CD4-positive, CD25-positive, alpha-beta regulatory T cell (primary cell): ENCODE measurements at places on chromosomes 2 and 18.

DNA sequence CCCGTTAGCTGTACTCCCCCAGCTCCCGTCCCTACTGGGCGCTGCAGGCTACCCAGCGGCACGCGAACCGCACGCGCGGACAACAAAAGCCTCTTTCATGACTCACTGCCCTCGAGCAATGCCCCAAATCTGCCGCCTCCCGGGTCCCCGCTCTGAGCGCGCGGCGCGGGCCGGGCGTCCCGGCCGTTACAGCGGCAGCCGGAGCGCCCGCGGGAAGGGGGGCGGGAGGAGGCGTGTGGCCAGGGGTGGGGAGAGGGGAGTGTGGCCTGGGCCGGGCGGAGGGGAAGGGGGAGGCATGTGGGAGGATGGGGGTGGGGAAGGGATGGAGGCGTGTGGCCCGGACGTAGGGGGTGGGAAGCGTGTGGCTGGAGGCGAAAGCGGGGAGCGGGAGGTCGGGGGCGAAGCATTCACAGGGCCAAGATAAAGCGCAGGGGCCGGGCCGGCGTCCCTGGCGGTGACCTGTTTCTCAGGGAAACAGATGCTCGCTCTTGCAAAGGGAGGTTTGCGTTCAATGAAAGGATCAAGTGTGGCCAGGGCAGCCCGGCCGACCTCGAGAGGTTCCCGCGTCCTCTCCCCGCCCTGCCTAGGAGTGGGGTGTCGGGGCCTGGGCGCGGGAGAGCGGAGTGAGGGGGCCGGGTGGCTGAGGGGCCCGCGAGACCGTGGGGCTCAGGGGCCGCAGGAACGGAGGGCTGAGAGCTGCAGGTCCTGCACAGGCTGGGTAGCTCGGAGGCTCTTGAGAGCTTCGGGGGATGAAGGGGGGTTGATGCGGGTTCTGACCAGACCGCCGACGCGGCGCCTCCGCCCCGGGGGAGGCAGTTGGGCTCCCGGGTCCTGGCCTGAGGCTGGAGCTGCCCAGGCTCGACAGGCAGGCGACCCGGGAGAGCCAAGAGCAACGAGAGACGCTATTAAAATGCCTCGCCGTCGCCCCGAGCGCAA is 3.5 kb upstream of the NEUROD1 start:
- DNase-seq = no peak
- H3K27ac ChIP-seq = no peak overlapping the region
- H3K4me3 ChIP-seq = no peak overlapping the region
- no peaks in the 10 kb centered on the region for H3K4me1 ChIP-seq
- peaks cover 38% of the 10 kb centered on the region for H3K27me3 ChIP-seq

- H3K27ac ChIP-seq = peak overlapping the region; percentile 14
- H3K27me3 ChIP-seq = no peaks in the 10 kb centered on the region
Measured at GRCh38 chr2:240622531-240623235, 2.6 kb upstream of the GPR35 start.

DNA sequence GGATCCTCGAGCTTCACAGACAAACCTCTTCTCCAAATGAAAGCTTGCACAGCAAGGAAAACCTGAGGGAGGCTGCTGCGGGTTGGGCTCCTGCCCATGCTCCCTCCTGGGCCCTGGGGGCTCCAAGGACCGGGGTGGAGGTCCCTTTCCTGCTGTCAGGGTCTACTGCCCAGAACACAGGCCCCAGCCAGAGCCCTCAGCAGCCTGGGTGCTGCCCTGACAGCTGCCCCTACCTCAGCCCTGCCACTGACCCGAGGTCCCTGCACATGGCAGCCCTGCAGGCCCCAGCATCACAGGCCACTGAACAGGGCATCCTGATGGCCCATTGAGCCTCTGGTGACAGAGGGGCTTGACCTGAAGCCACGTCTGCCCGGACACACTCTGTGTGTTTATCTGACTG is 41.0 kb downstream of the CROCC2 start:
- no peak overlapping the region for H3K27ac ChIP-seq
- DNase-seq = no peak
- peaks cover 4% of the 10 kb centered on the region for H3K27me3 ChIP-seq
- no peaks in the 10 kb centered on the region for H3K36me3 ChIP-seq

- H3K27me3 ChIP-seq = peaks cover 26% of the 10 kb centered on the region
- DNase-seq = no peak
- no peaks in the 10 kb centered on the region for H3K36me3 ChIP-seq
- H3K4me3 ChIP-seq = no peak overlapping the region
- no peak overlapping the region for H3K27ac ChIP-seq
Measured at GRCh38 chr2:70344195-70344594, 42.3 kb upstream of the FAM136A start.

DNA sequence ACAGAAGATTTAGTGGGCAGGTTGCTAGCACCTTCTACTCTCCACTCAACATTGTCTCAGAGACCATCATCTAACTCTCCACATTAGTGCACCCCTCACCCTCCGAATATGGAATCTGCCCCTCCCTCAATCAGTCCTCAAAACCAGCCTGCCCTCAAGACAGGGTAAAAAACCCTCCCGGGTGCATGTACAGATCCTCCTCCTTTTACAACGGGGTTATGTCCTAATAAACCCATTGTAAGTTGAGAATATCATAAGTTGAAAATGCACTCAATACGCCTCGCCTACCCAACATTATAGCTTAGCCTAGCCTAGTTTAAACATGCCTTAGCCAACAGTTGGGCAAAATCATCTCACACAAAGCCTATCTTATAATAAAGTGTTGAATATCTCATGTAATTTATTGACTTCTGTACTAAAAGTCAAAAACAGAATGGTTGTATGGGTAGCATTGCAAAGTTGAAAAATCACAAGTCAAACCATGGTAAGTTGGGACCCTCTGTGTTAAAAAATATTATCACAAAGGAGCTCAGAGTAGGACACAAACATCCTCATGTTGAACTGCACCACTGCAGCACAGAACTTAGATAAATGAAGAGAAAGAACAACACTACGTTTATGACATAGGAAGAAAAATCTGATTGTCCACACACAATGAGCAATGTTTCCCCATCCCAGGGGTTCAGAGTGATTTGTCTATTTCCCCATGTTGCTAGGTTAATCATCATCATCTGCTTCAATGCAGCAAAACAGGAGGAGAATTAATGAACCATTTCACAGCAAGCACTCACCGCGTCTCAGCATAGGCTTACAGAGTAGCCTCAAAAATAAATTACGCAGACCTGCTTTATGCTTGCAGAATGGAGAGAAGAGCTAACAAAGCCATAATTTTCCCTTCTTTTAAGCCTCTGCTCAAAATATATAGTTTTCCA is 184.1 kb upstream of the ARL4C start:
- no peak for DNase-seq
- H3K4me3 ChIP-seq = no peak overlapping the region
- H3K4me1 ChIP-seq = no peaks in the 10 kb centered on the region
- H3K27ac ChIP-seq = no peak overlapping the region

DNA sequence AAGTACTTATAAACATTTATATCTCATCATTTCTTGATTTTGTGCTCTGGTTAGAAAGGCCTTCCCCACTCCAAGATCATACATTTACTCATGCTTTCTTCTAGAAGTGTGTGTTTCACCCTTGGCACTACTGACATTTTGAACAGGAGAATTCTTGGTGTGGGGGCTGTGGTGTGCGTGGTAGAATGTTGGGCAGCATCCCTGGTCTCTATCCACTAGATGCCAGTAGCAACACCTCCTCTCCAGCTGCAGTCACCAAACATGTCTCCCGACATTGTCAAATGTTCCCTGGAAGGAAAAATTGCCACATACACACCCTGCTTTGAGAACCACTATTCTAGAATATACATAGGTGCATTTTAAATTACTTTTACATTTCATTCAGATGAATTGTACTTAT is 8.7 kb upstream of the TGIF1 start:
- no peak for DNase-seq
- H3K4me1 ChIP-seq = no peaks in the 10 kb centered on the region
- H3K4me3 ChIP-seq = no peak overlapping the region

DNA sequence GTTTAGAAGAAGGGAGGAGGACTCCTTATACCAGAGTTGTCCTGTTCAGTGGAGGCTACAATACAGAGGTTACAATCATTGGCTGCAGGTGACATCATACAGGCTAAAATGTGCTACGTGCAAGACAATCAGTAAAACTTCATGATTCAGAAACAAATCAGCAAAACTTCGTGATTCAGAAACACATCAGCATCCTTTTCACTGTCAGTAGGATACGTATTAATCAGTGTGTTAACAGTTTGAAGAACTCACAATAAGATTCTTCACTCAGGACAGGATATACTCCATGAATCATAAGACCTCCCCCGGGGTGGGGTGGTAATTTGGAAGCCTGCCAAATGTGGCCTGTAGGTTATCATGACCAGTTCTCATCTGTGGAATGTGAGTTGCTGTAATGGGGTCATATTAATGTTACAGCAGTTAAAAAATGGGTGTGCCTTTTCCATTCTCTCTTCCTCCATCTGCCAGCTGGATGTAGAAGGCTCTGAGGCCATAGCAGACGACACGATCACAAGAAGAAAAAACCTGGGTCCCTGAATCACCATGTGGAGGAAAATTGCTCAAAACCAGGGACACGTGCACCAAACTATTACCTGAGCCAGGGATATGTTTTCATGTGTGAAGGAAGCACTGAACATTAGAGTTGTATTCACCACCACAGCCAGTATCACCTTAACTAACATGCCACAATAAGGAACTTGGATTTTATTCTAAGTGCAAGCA is 134.8 kb upstream of the CREB1 start:
- H3K4me1 ChIP-seq = no peaks in the 10 kb centered on the region
- no peak for DNase-seq

DNA sequence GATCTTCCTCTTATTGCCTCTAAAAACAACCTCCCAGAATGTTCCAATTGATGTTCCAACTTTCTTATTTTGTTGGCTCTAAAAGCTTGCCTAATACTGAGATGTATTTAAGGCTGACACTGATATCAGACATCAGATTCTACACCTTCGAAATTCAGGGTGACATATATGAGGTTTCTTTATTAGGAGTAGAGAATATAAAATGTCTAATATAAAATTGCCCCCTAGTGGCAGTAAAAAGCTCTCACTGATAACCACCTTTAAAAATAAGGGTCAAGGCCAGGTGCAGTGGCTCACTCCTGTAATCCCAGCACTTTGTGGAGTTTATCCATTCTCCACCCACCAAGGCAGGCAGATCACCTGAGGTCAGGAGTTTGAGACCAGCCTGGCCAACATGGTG is 789.7 kb upstream of the SLC39A10 start:
- H3K27me3 ChIP-seq = no peaks in the 10 kb centered on the region
- no peak for DNase-seq
- no peak overlapping the region for H3K27ac ChIP-seq
- H3K4me3 ChIP-seq = no peak overlapping the region

DNA sequence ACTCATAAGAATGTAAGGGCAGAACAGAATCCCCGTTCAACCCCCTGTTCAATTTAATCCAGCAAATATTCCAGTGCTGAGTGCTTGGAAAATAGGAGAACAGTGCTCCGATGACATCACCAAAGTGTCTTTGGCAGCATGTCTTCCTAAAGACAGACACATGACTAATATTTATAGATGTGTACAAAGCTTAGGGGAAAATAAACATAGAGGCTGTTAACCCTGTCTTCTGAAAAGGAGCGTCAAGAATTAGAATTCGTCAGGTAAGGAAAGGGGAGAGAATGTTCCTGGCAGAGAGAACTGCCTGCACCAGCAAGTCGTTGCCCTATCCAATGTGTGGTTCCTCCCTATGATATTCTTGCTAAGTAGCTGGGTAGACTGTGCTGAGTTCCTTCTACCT is 72.7 kb downstream of the PLB1 start:
- no peaks in the 10 kb centered on the region for H3K36me3 ChIP-seq
- no peak overlapping the region for H3K4me3 ChIP-seq
- H3K27me3 ChIP-seq = no peaks in the 10 kb centered on the region

- no peaks in the 10 kb centered on the region for H3K36me3 ChIP-seq
- no peaks in the 10 kb centered on the region for H3K4me1 ChIP-seq
- DNase-seq = no peak
- no peak overlapping the region for H3K4me3 ChIP-seq
- H3K27ac ChIP-seq = no peak overlapping the region
Measured at GRCh38 chr2:223560749-223561435, 41.3 kb downstream of the SCG2 start.

- DNase-seq = no peak
- no peak overlapping the region for H3K4me3 ChIP-seq
- no peak overlapping the region for H3K27ac ChIP-seq
- H3K27me3 ChIP-seq = no peaks in the 10 kb centered on the region
Measured at GRCh38 chr18:10400534-10401307, 53.7 kb upstream of the APCDD1 start.

DNA sequence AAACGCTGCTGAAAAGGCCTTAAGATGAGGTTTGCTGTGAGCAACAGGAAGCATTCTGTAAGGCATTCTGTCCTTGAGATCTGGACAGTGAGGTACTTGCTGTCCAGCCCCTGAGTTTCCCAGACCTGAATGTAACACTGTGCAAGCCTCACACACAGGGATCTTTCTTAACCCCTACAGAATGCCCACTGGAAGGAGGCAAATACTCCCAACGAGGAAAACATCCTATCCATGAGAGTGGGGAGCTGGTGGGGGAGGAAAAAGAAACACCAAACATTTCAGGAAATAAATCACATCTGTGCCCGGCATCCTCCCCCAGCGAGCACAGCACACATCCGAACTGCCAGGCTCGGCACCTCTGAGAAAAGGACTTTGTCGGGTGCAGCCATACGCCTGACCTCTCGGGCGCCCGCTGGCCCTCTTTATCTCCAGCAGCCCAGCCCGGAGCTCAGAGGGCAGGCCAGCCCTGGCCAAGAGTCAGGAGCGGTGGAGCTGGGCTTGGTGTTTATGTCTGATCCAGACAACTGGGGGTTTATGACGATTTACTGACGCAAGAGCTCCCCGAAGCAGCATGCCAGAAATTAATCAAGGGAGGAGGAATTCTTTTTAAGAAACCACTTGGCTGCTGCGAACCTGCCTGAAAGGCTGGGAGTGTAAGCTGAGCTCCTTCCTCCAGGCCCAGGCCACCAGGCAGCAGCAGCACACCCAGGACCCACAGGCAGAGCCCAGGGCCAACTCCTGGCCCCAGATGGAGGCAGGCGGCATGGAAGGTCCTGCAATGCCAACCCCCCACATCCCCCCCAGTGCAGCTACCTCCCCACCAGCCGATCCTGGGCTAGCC is 72.2 kb downstream of the HDAC4 start:
- no peak overlapping the region for H3K4me3 ChIP-seq
- peaks cover 34% of the 10 kb centered on the region for H3K4me1 ChIP-seq
- H3K36me3 ChIP-seq = no peaks in the 10 kb centered on the region
- DNase-seq = no peak

- H3K27me3 ChIP-seq = no peaks in the 10 kb centered on the region
- no peak overlapping the region for H3K4me3 ChIP-seq
- no peak overlapping the region for H3K27ac ChIP-seq
Measured at GRCh38 chr2:33426666-33427231, 49.7 kb upstream of the RASGRP3 start.
